ENCODE measurements at places on chromosomes 1 and 21. TPM values are rescaled to one million over a fixed set of nuclear protein-coding genes. Genes with fewer than 3 reads are reported as not detected.

- DNase-seq: no peak
These were observed 1656.7 kb upstream of the B3GALT2 start for GRCh38 chr1:194843077-194843476.

DNA sequence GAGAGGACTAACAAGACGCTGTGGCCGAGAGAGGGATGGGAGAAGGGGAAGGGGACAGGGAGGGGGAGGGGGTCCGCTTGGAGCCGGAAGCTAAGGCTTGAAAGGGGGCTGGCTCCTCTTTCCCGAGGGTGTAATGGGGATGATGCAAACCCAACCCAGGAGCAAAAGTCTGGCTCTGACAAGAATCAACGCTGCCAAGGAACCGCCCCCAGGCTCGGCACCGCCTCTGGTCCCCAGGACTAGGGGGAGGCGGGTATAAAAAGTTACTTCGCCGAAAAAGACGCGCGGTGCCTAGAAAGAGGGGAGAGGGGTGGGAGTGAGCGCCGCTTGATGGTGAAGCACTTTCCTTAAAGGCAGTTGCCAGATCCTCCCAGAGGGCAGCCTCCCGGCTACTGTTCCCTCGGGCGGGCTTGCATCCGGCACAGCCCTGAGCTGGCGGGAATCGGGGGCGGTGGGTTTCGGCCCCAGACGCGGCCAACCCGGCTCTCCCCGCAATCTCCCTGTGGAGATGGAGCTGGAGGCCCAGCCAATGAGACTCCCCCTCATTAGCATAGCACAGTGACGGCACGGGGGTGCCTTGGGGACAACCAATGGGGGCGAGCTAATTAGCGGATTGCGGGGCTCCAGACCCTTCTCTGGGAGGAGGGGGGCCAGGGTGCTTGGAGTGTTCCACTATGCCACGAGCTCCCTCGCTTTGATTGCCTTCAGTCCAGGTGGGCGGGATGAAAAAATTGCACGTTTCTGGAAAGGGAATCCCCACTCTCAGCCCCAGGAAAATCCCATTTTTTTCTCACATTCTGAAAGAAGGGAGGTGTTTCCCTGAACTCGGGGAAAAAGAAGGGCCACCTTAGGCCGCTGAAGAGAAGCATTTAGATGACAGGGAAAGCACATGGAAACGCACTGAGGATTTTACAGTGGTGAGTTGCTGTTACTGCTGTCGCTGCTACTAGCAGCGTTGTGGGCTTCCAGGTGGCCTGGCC, at the start of gene KCNT2:
Gene KCNT2, minus strand, starts transcription at position 51 of the 980 bp plus-strand sequence. CDS start 131 bp downstream, outside the sequence.
- DNase-seq: peak; percentile 96

GRCh38 chr1:177526201-177526600, 355.4 kb downstream of the BRINP2 start:
- DNase-seq: no peak

Gene OR2L2
- polyA plus RNA-seq: not detected

DNA sequence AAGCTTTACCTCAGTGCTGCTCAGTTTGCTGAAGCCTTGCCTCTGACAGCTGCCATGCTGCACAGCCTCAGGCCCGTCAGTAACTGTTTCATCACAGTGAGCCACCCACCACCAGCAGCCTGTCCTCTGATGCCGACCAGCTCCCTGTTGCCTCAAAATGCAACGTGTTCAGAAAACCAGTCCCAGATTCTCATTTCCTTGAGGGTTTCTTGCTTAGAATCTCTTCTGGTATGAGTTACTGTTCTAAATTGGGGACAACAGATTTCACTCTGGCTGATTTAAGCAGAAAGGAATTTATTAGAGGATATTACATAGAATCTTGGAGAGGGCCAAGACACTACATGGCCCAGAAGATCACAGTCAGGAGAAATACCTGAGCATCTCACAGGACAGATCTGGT, 11.0 kb downstream of the UBL4B start:
- no peak for DNase-seq

- DNase-seq: no peak
These were observed 116.0 kb downstream of the NOS1AP start for GRCh38 chr1:162185314-162186025.

- DNase-seq: no peak
These were observed 117.7 kb downstream of the GRIK1 start for GRCh38 chr21:29822064-29822463.

- no peak for DNase-seq
These were observed 33.4 kb downstream of the SUCO start for GRCh38 chr1:172566196-172566997.

DNA sequence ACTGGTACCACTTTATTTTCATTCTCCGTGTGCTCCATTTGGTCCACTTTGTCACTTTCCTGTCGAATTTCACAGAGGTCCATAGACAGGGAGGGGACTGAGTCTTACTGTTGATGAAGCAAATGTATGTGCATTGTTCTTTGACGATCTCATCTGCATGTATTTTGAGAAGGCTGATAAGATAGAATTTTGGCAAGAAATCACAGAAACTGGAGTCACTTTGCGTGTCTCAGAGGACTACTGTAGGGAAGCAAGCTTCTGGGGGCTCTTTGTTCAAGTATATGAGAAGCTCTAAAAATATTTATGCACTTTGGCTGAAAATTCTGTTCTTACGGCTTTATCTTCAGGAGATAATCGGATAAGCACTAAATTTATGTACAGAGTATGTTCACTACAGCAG, 78.1 kb downstream of the PCBP3 start:
- DNase-seq: no peak

- no peak for DNase-seq
These were observed 89.3 kb downstream of the EPHB2 start for GRCh38 chr1:22799971-22800370.

Data from cardiac muscle cell (in vitro differentiated cells and primary cell).